Breast epithelium (tissue), 4 donors: ENCODE measurements at places on chromosomes 4 and X.

DNA sequence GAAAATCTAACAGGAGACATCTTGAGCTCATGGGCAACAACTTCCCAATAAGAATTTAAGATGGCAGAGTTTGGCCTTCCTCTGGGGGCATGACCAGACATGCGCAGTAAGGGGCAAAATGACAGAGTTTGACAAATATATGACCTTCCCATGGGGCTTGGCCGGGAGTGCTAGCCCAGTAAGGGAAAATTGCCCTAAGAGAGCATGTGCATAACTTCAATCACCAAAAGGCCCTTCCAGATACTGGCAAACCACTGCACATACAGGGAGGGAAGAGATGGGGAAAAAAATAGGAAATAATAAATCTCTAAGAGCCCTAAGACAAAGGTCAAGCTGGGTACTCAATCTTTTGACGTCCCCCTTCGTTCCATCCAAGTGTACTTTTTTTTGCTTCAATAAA lies 13.4 kb downstream of the TIFA start:
- no peak for DNase-seq

DNA sequence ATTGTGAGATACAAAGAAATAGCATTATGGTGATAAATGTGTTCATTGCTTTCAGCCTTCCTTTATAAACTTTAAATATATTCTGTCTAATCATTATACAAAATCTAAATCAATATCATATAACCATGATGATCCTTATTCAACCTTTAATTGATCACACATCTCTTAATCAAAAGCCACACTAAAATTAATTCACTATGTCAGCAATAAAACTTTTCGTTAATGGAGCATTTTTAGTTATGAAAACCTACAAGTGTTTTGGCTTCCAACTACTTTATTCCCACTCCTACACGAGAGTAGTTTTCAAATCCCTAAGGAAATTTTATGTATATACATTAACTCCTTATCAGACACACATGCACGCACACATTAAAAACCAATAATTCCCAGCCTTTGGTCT lies 530.2 kb downstream of the KCTD8 start:
- DNase-seq, result no peak

- DNase-seq, result no peak
Measured at GRCh38 chrX:10157032-10157341, 212 bp downstream of the CLCN4 start.

DNA sequence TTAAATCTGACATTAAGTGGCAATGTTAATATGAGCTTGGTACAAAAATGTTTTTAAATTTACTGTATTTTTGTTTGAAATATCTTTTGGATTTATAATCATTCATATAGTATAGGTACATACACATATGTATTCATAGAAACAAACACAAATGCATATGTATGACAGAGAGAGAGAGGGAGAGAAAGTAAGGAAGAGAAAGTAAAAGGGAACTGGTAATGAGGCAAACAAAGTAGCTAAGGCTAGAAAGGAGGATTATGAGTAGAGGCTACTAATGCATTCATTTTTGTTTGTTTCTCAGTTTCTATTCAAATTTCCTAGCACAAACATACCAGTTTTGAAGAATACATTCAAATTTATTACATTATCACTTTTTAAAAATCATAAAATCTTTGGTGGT lies 132.4 kb downstream of the GLRA3 start:
- DNase-seq, result no peak

GRCh38 chrX:140440876-140441275 lies 64.0 kb downstream of the SOX3 start:
- no peak for DNase-seq

DNA sequence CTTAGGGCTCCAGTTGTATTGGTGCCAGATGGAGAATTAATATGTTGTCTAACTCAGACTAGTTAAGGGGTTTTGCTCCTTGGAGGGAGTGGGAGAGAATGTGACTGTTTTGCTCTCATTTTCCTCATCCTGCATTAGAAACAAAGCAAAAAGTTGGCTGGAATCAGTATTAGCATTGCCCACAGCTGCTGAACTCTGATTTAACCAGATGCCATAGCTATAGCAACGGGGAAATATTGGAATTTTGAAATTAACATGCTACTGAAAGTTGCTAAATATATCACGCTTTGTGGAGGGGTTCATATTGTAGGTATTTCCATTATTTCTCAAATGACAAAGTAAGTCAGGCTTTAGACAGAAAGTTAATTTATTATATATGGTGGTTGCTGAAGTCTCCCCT lies 66.7 kb upstream of the EOLA2 start:
- no peak for DNase-seq

DNA sequence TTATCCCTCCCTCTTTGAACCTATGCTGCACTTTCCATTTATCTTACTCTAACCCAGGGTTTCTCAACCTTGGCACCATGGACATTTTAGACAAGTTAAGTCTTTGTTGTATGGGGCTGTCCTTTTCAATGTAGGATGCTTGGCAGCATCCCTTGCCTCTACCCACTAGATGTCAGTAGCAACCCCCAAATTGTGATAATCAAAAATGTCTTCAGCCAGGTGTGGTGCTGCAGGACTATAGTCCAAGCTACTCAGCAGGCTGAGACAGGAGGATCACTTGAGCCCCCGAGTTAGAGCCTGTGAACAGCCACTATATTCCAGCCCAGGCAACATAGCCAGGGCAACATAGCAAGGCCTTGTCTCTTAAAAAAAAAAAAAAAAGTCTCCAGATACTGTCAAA lies 7.0 kb downstream of the LRCH2 start:
- no peak for DNase-seq

DNA sequence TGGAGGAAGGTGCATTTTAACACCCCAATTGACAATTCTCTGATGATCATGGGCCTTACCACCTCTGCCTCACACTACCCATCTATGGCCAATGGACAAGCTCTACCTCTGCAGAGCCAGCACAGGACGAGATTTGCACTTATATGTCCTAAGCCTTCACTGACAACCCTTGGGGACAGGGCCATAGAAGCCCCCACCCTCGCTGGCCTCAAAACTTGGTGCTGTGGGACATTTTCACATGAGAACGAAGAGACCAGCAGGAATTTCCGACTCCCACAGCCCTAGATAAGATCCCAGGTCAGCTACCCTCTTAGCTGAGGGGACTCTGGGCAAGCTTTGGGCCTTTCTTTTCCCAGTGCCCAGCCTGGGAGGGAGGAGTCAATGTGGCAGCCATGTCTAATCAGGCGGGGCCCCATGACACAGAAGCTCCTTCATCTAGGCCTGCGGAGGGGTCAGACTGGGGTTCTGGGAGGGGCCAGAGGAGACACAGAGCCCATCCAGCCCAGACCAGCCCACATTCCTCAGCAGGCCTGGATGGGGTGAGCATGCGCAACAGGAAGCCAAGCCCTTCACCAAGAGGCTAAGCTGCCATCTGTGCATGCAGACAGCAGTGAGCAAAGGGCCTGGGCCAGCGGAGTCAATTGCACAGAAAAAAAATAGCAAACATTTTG lies 12.1 kb downstream of the PJA1 start:
- no peak for DNase-seq

GRCh38 chr4:87392183-87392582 lies 1.2 kb upstream of the HSD17B11 start:
- no peak for DNase-seq

DNA sequence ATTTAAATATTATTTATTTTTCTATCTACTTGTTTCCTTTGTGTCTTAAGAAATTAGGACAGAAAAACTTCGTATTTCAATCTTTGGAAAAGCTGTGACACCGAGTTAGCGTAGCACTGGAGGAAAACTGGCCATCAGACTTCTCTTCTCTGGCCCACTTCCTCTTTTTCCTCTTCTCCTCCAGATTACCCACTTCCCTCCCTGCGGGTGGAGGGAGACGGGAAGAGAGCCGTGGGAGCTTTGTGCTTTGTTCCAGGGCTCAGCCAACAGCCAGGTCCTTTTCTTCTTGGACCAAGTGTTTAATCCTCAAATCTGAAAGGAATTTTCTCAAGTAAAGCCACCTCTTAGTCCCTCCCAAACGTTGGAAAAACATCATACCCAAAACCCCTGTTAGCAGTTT lies 29.7 kb downstream of the OFD1 start:
- no peak for DNase-seq

- no peak for DNase-seq
Measured at GRCh38 chrX:145848448-145848847, 30.8 kb downstream of the SLITRK2 start.

DNA sequence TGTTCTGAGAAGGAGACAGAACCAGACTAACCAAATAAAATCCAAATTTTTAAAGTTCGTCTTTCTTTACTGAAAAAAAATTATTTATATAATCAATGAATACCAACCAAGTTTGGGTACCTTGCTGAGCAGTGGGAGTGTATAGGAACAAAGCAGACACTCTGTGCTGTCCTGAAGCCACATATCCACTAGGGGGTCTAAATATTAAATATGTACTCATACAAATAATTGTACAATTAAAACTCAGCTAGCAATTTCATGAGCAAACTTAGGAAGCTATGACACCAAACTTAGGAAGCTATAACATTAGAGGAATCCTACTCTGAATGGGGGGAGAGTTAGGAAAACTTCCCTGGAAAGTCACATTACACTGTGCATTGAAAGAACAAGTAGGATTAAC lies 582.0 kb upstream of the EPHA5 start:
- no peak for DNase-seq

- no peak for DNase-seq
Measured at GRCh38 chrX:47613082-47613481, 6.6 kb downstream of the SYN1 start.

- no peak for DNase-seq
Measured at GRCh38 chrX:21933077-21933476, 7.4 kb upstream of the SMS start.

DNA sequence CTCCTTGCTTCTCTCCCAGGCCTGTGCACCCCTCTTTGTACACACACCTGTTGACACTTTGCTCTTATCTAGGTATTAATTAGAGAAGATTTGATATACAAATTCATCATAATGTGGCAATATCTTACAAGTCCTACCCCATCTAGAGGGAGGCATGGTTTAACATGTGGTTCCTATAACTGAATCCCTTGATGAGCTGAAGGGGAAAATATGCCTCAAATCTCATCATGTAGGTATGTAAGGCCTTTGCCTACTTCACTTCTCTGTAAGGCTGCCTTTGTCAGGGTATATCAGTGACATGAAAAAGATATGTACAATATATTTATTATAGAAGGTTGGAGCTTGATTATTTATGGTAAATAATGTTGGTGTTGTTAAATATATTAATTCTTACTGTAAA lies 31.9 kb downstream of the HTR2C start:
- DNase-seq, result no peak

GRCh38 chr4:155769090-155769489 lies 10.3 kb downstream of the GUCY1B1 start:
- DNase-seq, result no peak

DNA sequence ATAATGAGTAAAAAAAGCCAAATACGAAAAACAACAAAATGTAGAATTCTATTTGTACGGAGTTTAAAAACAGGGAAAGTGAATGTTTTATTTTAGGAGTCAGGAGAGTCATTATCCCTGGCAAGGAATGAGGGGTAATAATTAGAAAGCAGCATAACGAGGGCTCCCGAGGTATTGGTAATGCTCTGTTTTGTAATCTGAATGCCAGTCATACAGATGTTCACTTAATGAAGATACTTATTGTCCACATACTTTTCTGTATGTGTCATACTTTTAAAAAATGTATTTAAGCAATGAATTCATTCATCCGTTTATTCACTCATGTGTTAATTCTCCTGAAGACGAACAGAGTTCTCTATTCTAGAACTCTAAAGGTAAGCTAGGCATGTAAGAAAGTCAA lies 87.8 kb upstream of the BMP2K start:
- DNase-seq, result no peak

GRCh38 chrX:10722851-10723250 lies 102.5 kb upstream of the MID1 start:
- DNase-seq, result no peak

DNA sequence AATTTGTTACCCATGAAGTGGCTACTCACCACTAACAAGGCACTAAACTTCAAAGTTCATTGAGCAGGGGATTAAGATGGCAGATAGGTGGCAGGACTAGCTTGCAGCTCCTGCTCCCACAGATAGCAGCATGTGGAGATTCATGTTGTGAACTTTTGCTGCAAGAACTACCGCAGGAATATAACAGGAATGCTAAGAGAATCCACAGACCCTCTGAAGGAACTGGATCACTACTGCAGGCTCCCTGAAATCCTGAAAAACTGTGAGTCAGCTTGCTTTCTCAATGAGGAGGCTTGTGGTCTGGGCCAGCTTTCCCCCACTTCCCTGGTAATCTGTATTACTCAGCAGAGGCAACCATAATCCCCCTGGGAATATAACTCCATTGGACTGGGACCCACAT lies 118.5 kb upstream of the VCX2 start:
- DNase-seq, result no peak

GRCh38 chr4:56466910-56467283 lies 520 bp upstream of the SRP72 start:
- DNase-seq, result no peak

DNA sequence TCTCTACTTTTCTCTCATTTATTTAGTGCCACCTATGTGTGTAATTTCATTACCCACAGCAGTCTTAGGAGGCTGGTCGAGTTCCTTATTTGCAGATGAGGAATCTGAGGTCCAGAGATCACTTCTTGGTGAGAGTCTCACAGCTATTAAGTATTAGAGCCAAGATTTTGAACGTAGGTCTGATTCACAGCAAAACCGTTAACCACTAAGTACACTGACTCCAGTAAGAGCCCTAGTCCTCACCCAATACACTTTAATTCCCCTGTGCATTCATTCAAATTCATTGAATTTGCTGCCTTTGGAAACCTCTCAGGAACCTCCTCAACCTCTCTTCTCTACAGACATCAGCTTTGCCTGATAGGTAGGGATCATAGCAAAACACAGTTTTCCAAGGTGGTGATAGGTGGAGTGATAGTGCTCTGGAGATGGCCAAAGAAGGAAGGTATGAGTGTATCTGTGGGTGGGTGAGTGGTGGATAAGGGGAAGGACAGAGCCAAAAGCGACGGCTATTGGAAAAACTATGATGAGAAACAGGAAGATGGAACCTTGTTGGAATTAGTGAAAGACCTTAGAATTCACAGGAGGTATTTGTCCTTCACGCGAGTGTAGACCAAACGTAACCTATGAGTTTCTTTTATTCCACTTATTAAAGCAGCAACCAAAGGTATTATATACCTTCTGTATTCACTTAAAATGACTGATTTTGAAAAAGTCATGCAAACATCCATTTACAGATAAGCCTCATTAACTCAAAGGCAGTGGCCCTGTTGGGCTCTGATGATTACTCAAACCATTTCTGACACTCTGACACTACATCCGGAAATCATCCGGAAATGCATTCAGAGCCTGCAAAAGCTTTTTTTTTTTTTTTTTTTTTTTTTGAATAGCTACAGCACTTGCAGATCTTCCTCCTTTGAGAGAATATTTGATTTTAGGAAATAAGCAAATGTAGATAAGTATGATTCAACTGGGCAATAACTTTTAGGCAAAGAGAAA lies 6.3 kb downstream of the FMR1 start:
- no peak for DNase-seq

GRCh38 chrX:155632431-155633100 lies 19.8 kb upstream of the TMLHE start:
- DNase-seq, result no peak

DNA sequence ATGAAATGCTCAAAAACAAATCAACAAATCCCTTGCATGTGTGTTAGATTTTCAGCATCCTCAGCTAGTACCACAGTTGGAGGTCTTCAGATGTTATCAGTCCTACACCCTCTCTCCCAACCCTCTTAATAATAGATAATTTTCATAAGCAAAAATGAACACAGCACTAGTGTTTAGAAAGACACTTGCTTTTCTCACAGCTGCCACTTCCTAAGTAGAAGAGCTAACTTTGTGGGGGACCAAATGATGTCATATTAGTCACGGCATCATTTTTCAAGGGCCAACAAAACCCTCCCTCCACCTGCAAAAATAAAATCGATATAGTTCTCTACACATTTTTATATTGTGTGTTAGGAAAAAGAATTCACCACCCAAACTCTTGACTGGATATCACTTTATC lies 163.5 kb upstream of the GYPA start:
- no peak for DNase-seq
